Fibroblast of lung (primary cell): ENCODE measurements at places on chromosomes 2 and 18. TPM values are rescaled to one million over a fixed set of nuclear protein-coding genes. Genes with fewer than 3 reads are reported as not detected.

GRCh38 chr2:71609958-71610357, 156.6 kb downstream of the DYSF start:
- no peaks in the 10 kb centered on the region for H3K4me1 ChIP-seq
- no peaks in the 10 kb centered on the region for H3K36me3 ChIP-seq
- DNase-seq, result peak; percentile 75
- peaks cover 3% of the 10 kb centered on the region for H3K27me3 ChIP-seq
- H3K27ac ChIP-seq, result no peak overlapping the region

- H3K4me1 ChIP-seq, result no peaks in the 10 kb centered on the region
- H3K27ac ChIP-seq, result no peak overlapping the region
- H3K27me3 ChIP-seq, result no peaks in the 10 kb centered on the region
- H3K4me3 ChIP-seq, result no peak overlapping the region
- DNase-seq, result no peak
These were observed 39.7 kb downstream of the FOSL2 start for GRCh38 chr2:28432362-28432761.

DNA sequence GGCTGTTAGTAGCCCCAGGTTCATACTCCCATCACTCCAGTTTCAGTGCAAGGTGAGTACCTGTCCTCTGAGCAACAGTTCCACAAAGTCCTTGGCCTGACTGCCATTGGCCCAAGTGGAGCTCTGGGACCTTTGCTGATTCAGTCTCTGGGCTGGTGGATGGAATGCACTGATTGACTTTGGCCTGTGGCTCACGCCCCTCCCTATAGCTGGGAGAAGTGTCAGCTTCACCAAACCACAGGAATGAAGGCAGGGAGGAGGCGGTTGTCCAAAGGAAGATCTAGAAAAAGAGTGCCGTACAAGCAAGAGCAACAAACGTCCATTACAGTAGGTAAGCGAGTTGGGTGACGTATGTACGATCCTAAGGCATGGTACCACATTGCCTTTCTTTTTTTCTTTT, 34.0 kb downstream of the QPCT start:
- H3K27ac ChIP-seq, result no peak overlapping the region
- H3K36me3 ChIP-seq, result no peaks in the 10 kb centered on the region
- peak; percentile 62 for DNase-seq

GRCh38 chr2:16321256-16321655, 344.4 kb downstream of the CYRIA start:
- no peak overlapping the region for H3K27ac ChIP-seq
- H3K36me3 ChIP-seq, result no peaks in the 10 kb centered on the region
- H3K4me1 ChIP-seq, result no peaks in the 10 kb centered on the region
- no peaks in the 10 kb centered on the region for H3K27me3 ChIP-seq
- no peak overlapping the region for H3K4me3 ChIP-seq

- DNase-seq, result peak; percentile 68
- H3K36me3 ChIP-seq, result peaks cover 19% of the 10 kb centered on the region
- peaks cover 10% of the 10 kb centered on the region for H3K4me1 ChIP-seq
- H3K4me3 ChIP-seq, result no peak overlapping the region
- H3K27me3 ChIP-seq, result no peaks in the 10 kb centered on the region
These were observed 8.3 kb downstream of the OSR1 start for GRCh38 chr2:19349911-19350677.

- DNase-seq, result peak; percentile 17
- H3K4me1 ChIP-seq, result peaks cover 3% of the 10 kb centered on the region
- H3K4me3 ChIP-seq, result no peak overlapping the region
These were observed 442.6 kb downstream of the CMPK2 start for GRCh38 chr2:6423157-6423556.

GRCh38 chr2:227411320-227411989, 23.7 kb upstream of the SCYGR1 start:
- H3K27ac ChIP-seq, result no peak overlapping the region
- H3K4me3 ChIP-seq, result no peak overlapping the region
- H3K4me1 ChIP-seq, result peaks cover 2% of the 10 kb centered on the region
- H3K27me3 ChIP-seq, result no peaks in the 10 kb centered on the region
- H3K36me3 ChIP-seq, result no peaks in the 10 kb centered on the region

DNA sequence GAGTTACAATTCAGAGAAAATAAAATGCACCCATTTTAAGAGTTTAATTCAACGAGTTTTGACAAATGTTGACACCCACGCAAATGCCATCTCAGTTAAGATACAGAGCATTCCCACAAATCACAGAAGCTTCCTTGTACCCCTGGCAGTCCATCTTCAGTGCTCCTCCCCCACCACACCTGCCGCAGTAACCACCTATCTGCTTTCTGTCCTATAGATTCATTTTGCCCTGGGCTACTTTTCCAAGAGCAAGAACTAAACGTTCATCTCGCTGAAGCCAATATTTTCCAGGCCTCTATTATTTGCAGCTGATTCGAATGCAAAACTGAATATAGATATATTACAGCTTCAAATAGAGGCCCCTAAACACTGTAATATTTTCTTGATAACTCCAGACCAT, 13.4 kb upstream of the HPCAL1 start:
- no peak overlapping the region for H3K4me3 ChIP-seq
- no peaks in the 10 kb centered on the region for H3K27me3 ChIP-seq
- H3K36me3 ChIP-seq, result no peaks in the 10 kb centered on the region

- no peaks in the 10 kb centered on the region for H3K36me3 ChIP-seq
- H3K27me3 ChIP-seq, result no peaks in the 10 kb centered on the region
- H3K4me3 ChIP-seq, result no peak overlapping the region
- no peak for DNase-seq
- no peaks in the 10 kb centered on the region for H3K4me1 ChIP-seq
These were observed 120.3 kb upstream of the RAB6C start for GRCh38 chr2:129859175-129859574.

- H3K36me3 ChIP-seq, result no peaks in the 10 kb centered on the region
- no peak overlapping the region for H3K27ac ChIP-seq
- H3K4me3 ChIP-seq, result no peak overlapping the region
- no peaks in the 10 kb centered on the region for H3K27me3 ChIP-seq
- H3K4me1 ChIP-seq, result no peaks in the 10 kb centered on the region
- DNase-seq, result no peak
These were observed 246.8 kb upstream of the AGAP1 start for GRCh38 chr2:235247001-235247400.

DNA sequence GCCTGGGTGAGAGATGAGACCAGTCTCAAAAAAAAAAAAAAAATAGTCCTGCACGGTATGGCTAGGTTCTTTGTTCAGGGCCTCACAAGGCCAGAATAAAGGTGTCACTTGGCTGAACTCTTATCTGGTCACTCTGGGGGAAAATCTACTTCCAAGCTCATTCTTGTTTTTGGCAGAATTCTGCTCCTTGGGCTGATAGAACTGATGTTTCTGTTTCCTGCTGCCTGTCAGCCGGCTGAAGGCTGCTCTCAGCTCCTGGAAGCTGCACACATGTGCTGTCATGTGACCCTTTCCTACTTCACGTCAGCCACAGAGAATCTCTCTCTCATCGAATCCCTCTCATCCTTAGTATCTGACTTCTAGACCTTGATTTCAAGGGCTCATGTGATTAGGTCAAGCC, 10.4 kb downstream of the CSRNP3 start:
- H3K27ac ChIP-seq, result no peak overlapping the region
- H3K4me1 ChIP-seq, result no peaks in the 10 kb centered on the region
- no peak overlapping the region for H3K4me3 ChIP-seq
- no peak for DNase-seq
- H3K36me3 ChIP-seq, result no peaks in the 10 kb centered on the region
- no peaks in the 10 kb centered on the region for H3K27me3 ChIP-seq

DNA sequence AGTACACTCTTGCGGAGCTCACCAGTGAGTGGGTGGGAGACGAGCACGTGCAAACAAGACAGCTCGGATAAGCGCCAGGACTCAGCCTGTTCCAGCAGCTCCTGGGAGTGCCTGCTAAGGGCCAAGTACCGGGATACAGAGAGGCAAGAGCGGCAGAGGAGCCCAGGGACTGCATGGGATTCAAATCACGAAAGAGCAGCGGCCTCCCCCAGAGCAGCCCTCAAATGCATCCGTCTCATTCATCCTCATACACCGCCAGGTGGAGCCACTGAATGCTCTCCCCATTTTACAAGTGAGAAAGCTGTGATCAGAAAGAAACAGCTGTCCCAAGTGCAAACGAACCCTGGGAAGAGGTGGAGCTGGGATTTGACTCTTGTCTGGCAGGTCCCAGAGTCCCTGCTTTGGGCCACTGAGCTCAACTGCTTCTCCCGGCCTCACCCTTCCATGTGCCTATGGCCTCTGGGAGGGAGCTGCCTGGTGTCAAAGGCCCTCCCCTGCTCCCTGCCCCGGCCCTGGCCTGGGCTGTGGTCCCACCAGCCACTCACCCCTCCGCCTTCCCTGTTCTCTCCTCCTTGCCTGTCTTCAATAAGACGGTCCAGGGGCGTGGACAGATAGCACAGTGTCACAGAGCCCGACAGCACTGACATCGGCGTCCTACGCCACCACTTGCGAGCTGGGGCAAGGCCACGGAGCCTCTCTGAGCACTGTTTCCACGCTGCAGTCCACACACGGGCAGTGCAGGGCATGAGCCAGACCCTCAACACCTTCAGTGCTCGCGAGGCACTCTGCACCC, 72.8 kb upstream of the TAF1B start:
- peaks cover 2% of the 10 kb centered on the region for H3K27me3 ChIP-seq
- H3K4me1 ChIP-seq, result peaks cover 18% of the 10 kb centered on the region
- H3K4me3 ChIP-seq, result no peak overlapping the region
- DNase-seq, result peak; percentile 78
- peak overlapping the region; percentile 39 for H3K27ac ChIP-seq

DNA sequence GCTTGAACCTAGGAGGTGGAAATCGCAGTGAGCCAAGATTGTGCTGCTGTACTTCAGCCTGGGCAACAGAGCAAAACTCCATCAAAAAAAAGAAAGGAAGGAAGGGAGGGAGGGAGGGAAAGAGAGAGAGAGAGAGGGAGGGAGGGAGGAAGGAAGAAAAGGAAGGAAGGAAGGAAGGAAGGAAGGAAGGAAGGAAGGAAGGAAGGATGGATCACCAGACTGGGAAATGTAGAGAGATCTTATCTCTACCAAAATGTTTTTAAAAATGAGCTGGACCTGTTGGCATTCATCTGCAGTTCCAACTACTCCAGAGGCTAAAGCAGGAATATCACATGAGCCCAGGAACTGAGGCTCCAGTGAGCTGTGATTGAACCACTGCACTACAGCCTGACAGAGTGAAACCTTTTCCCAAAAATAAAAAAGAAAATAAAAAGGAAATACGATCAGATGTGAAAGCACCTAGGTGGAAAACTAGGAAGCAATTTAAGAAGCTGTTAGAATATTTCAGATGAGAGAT, 239.4 kb downstream of the CDH7 start:
- H3K4me1 ChIP-seq, result no peaks in the 10 kb centered on the region
- H3K4me3 ChIP-seq, result no peak overlapping the region

DNA sequence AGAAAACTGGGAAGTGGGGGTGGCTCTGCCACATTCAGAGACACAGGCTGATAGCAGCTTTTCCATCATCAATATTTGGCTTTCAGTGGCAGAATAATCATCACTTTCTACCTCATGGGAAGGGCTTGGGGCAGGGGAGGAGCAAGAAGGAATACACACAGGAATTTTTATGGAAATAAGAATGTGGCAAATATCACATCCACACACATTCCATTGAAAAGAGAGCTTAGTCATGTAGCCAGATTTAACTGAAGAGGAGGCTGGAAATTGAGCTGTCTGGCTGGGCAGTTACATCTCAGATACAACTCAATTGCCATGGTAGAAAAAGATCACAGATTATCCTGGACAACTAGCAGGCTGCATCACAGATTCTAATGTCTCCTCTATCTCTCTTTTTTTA, 1474.0 kb upstream of the ACVR2A start:
- H3K36me3 ChIP-seq, result no peaks in the 10 kb centered on the region
- H3K27ac ChIP-seq, result no peak overlapping the region
- H3K4me1 ChIP-seq, result no peaks in the 10 kb centered on the region
- no peaks in the 10 kb centered on the region for H3K27me3 ChIP-seq
- no peak overlapping the region for H3K4me3 ChIP-seq

FTCDNL1 gene
- total RNA-seq, result 2.3 and 3.6 TPM in 2 replicates

MEP1B gene
- total RNA-seq, result under 0.01 TPM in 2 replicates

CRYBA2 gene
- not detected in 2 replicates for total RNA-seq

NCKAP5 gene
- 1.0 and 2.6 TPM in 2 replicates for total RNA-seq

SIX2 gene
- under 0.01 TPM in 1 of 2 replicates, not detected in the other for total RNA-seq

ADRA2B gene
- total RNA-seq, result not detected in 2 replicates

PID1 gene
- 8.2 and 29.6 TPM in 2 replicates for total RNA-seq

SERPINB11 gene
- total RNA-seq, result not detected in 2 replicates

CFC1 gene
- total RNA-seq, result not detected in 2 replicates

C18orf32 gene
- total RNA-seq, result 11.9 and 12.8 TPM in 2 replicates

DNAH7 gene
- 0.77 and 0.99 TPM in 2 replicates for total RNA-seq
